Psoas muscle (tissue), 8 donors: ENCODE measurements at places on chromosomes 13 and 19. TPM values are rescaled to one million over a fixed set of nuclear protein-coding genes. Genes with fewer than 3 reads are reported as not detected.

Gene CATSPERD
- not detected for total RNA-seq

- no peak overlapping the region for H3K4me3 ChIP-seq
- no peak overlapping the region for H3K27ac ChIP-seq
- H3K4me1 ChIP-seq: no peaks in the 10 kb centered on the region
- H3K36me3 ChIP-seq: no peaks in the 10 kb centered on the region
- no peaks in the 10 kb centered on the region for H3K27me3 ChIP-seq
- DNase-seq: no peak
These were observed 9.7 kb downstream of the SMIM24 start for GRCh38 chr19:3470500-3471128.

GRCh38 chr19:48290771-48291488 lies 21.0 kb downstream of the ZNF114 start:
- peak; percentile 87 for DNase-seq
- peak overlapping the region; percentile 53 for H3K4me3 ChIP-seq
- no peaks in the 10 kb centered on the region for H3K36me3 ChIP-seq

- DNase-seq: no peak
- no peaks in the 10 kb centered on the region for H3K36me3 ChIP-seq
- H3K4me3 ChIP-seq: no peak overlapping the region
- H3K4me1 ChIP-seq: peaks cover 88% of the 10 kb centered on the region
- H3K27me3 ChIP-seq: no peaks in the 10 kb centered on the region
These were observed 27.6 kb downstream of the ELL start for GRCh38 chr19:18494267-18494607.

DNA sequence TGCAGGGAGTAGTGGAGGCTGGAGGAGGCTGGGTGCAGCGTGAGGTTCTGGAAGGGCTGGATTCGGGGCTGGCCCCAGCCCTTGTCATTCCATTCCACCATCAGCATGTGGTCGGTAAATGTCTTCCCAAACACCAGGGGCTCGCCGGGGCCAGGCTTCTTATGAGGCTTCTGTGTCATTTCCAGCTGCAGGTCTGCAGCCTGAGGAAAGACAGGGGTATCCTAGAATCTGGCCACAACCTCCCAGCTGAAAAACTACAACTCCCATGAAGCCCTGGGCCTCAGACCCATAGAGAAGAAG lies 4.4 kb downstream of the BCAT2 start:
- H3K4me3 ChIP-seq: no peak overlapping the region
- peak overlapping the region; percentile 3 for H3K27ac ChIP-seq
- no peak for DNase-seq
- H3K27me3 ChIP-seq: no peaks in the 10 kb centered on the region
- H3K36me3 ChIP-seq: peaks cover 23% of the 10 kb centered on the region

- no peaks in the 10 kb centered on the region for H3K36me3 ChIP-seq
- H3K27me3 ChIP-seq: no peaks in the 10 kb centered on the region
- no peak overlapping the region for H3K4me3 ChIP-seq
- H3K4me1 ChIP-seq: peaks cover 3% of the 10 kb centered on the region
- peak overlapping the region; percentile 61 for H3K27ac ChIP-seq
These were observed 541.8 kb downstream of the IRS2 start for GRCh38 chr13:109244566-109244965.

Gene ZNF44
- total RNA-seq: 2.9 TPM
